ENCODE measurements at places on chromosomes 3 and 15. TPM values are rescaled to one million over a fixed set of nuclear protein-coding genes. Genes with fewer than 3 reads are reported as not detected.
A peak's percentile ranks its signal among the peaks of the same experiment; 100 is the strongest.

The TADA3 gene
- 70.8 TPM for total RNA-seq

The IL5RA gene
- total RNA-seq: 0.11 TPM

The PROS1 gene
- total RNA-seq: 12.4 TPM

The ZKSCAN7 gene
- total RNA-seq: 25.0 TPM

The ATP13A5 gene
- total RNA-seq: 0.29 TPM

The GNAT1 gene
- total RNA-seq: 0.91 TPM

The PCOLCE2 gene
- 2.2 TPM for total RNA-seq

The ACOX2 gene
- 12.8 TPM for total RNA-seq

- peaks cover 23% of the 10 kb centered on the region for H3K27me3 ChIP-seq
- no peaks in the 10 kb centered on the region for H3K36me3 ChIP-seq
- H3K4me1 ChIP-seq: no peaks in the 10 kb centered on the region
- no peak overlapping the region for H3K4me3 ChIP-seq
- H3K27ac ChIP-seq: no peak overlapping the region
These were observed 33.7 kb downstream of the PSTPIP1 start for GRCh38 chr15:77028451-77029165.

DNA sequence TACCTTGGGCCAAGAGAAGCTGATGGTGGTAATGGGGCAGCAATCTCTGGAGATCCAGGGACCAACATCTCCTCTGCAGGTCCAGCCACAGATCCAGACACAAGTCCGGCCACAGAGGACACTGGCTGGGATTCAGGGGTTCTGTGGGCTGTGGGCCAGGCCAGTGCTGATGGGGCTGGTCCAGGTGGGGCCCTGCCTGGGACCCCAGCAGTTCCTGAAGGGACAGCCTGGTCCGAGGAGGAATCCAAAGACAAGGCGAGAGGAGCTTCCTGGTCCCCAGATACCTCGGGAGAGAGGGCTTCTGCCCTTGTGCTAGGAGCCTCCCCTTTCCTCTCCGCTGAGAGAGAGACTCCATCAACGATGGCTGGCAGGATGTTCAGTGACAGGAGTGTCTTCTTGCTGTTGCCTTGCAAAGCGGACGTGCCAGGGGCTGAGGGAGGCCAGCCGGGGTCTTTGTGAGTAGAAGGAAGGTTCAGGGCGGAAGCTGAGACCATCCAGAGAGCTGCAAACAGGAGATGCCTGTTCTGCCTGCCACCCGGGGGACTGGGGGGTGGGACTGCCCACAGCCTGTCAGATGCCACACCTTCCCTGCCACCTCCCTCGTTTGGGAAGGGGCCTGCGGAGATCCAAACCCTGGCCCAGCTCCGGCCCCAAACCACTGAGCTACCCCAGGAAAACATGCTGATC is 24.5 kb upstream of the GOLGA6C start:
- H3K36me3 ChIP-seq: no peaks in the 10 kb centered on the region
- no peak overlapping the region for H3K4me3 ChIP-seq
- no peak for DNase-seq
- H3K27me3 ChIP-seq: peaks cover 25% of the 10 kb centered on the region

DNA sequence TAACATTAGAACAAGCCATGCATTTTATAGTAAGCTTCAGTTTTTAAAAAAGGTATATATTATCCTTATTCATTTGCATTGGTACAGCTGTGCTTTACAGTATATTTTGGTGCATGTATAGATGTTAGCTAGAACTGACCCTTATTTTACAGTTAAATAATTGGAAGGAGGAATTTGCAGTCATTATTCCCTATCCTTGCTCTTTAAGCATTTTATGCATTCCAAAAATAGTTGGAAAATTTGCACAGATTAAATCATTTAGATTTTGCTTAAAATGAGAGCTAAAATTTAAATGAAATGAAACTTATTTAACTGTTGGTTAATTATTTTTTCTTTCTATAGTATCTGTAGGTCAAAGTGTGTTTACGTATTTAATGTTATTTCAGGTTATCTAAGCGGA is 667.1 kb downstream of the NAALADL2 start:
- H3K27ac ChIP-seq: no peak overlapping the region
- no peaks in the 10 kb centered on the region for H3K36me3 ChIP-seq
- H3K4me1 ChIP-seq: peaks cover 7% of the 10 kb centered on the region
- DNase-seq: no peak

DNA sequence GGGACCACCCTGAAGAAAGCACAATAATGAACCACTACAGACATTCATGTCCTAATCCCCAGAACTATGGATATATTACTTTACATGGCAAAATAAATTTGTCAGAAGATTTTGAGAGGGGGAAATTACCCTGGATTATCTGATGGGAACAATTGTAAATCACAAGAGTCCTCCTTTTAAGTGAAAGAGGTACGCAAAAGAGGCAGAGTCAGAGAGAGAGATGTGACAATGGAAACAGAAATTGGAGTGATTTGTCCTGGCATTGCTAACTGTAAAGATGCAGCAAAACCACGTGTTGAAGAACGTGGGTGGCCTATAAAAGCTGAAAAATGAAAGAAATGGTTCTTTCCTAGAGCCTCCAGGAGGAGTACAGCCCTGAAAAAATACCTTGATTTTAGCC is 1121.4 kb upstream of the ALCAM start:
- no peak for DNase-seq
- no peaks in the 10 kb centered on the region for H3K27me3 ChIP-seq
- H3K36me3 ChIP-seq: no peaks in the 10 kb centered on the region
- H3K4me3 ChIP-seq: no peak overlapping the region

DNA sequence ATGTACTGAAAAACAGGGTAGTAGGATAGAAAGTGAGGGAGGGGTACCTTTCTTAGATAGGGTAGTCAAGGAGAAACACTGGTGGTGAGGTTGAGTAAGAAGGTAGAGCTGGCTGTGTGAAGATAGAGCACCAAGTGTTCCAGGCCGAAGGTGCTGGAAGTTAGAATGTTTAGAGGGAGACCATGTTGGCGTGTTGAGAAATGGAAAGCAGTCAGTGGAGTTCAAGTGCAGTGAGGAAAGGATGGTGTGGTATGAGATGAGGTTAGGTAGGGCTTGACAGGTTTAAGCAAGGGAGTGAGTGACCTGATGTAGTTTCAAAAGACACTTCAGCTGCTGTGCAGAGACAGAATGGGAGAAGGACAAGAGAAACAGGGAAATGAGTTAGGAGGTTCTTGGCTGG is 54.2 kb upstream of the CHST2 start:
- no peaks in the 10 kb centered on the region for H3K4me1 ChIP-seq
- no peak overlapping the region for H3K4me3 ChIP-seq
- H3K36me3 ChIP-seq: peaks cover 5% of the 10 kb centered on the region
- DNase-seq: no peak
- no peaks in the 10 kb centered on the region for H3K27me3 ChIP-seq

DNA sequence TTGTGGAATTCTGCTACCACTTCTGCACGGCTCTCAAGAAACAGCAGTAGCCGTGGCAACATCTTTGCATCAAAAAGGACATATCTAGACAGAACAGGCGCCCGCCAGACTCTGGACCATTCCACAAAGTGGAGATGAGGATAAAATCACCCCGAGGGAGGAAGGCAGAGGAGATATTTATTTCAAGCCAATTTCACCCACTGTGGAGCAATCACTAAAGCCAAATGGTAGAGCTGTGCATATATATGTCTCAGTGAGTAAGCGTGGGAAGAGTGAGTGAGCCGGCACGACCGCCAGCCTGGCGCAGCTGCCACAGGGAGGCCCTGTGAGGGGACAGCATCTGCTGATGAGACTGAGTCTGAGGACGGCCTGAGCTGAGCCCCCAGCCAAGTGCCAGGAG is 111.3 kb downstream of the MEGF11 start:
- DNase-seq: no peak
- H3K27ac ChIP-seq: no peak overlapping the region
- H3K4me3 ChIP-seq: no peak overlapping the region
- H3K27me3 ChIP-seq: peaks cover 37% of the 10 kb centered on the region
- no peaks in the 10 kb centered on the region for H3K36me3 ChIP-seq
- peaks cover 13% of the 10 kb centered on the region for H3K4me1 ChIP-seq

DNA sequence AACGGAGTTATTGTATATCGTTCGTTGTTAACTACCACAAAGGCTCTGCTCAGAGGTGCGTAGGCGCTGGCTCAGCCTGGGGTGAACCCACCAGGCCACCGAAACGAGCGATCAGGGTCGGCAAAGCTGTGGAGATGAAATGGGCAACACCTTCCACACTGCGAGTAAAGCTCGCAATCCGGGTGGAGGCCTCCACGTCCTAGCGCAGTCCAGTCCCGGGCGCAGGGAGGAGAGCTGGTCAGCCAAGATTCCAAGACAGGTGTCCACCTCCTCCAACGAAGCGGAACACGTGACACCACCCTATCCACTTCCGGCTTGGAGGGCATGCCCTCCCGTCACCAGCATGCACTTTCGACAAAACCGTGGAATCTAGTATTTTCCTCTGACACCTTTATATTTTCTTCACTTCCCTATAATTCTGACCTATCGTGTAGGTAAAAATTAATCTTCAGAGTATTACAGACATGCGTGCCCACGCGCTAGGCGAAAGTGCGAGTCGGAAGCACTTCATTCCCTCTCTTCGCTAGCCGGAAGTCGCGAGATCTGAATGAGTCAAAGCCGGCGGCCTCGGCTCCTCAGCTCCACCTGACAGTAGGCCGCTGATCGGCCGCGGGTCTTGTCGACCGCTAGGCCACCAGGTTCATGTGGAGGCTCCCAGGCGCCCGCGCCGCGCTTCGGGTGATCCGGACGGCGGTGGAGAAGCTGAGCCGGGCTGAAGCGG is at the start of gene PDE12:
PDE12 (plus strand) TSS at position 537 of the 721 bp plus-strand sequence; CDS start at position 643, 106 bp downstream.
- H3K36me3 ChIP-seq: peaks cover 7% of the 10 kb centered on the region
- DNase-seq: peak; percentile 64
- H3K4me1 ChIP-seq: peaks cover 14% of the 10 kb centered on the region
- H3K27me3 ChIP-seq: no peaks in the 10 kb centered on the region
- H3K4me3 ChIP-seq: peak within 1 kb of the TSS; percentile 91

All from progenitor cell of endocrine pancreas (in vitro differentiated cells).